ENCODE measurements at places on chromosomes 12 and 14.

DNA sequence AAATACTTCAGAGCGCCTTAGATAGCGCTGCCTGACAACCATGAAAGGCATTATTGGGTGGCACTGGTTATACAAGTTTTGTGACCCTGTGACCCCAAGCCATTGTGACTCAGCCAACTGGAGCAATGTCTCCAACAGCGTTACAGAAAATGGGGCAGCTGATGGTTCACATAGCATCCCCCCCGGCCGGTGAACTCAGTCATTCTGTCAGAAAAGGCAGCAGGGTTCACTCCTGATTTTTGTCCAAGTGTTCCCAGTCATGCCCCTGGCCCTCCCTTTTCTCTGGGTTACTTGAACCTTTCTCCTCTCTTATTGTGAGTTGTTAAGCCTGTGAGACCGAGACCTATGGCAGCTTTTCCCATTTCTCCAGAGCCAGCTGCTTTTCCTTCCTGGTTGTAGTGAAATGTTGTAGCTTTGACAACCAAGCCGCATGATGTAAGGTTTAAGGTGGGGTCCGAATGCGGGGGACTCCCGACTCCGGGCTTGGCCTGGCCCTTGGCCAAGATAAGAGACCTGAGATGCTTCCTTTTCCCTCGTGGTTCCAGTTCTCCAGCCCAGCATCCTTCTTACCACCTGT, 22.0 kb downstream of the CD9 start:
- DNase-seq, result peak; percentile 88

DNA sequence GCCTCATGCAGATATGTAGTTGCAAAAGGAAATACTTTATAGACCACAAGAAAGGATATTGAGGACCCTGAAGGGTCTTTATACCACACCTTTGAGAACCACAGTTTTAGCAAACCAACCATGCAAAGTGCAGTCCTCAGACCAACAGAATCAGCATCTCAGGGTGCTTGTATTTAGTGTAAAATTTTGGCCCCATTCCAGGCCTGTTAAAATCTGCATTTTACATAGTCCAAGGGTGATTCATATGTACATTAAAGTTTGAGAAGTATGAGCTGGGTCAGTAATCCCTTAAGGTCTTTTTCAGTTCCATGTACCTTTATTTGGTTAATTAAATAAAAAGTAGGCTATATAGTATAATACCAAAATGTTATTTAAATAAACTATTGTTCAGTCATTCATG, 91.2 kb downstream of the WNK1 start:
- no peak for DNase-seq

- no peak for DNase-seq
These were observed 17.2 kb upstream of the CDK2AP1 start for GRCh38 chr12:123288751-123289346.

DNA sequence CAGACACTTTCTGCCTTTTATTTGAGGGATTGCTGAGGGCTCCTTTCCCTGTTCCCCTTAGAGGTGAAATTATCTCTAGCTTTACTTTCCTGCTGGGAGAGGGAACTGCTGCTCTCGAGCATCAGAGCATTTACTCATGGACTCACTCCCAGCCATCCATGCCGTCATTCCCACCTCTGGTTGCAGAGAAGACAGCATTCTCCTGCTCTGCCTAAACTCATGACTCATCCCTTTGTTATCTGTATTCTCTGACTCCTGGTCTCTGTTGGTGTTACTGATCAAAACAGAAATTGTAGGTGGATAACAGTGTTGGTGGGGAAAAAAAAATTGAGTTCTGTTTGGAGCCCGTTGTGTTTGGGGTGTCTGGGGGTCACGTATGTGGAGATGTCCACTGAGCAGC, 159.3 kb downstream of the TTC8 start:
- DNase-seq, result no peak

- DNase-seq, result no peak
These were observed 215.8 kb upstream of the DIO2 start for GRCh38 chr14:80427101-80427500.

GRCh38 chr14:92287987-92288386, 35.0 kb upstream of the SLC24A4 start:
- DNase-seq, result peak; percentile 19

GRCh38 chr12:118704527-118705241, 276.7 kb upstream of the SRRM4 start:
- DNase-seq, result no peak

DNA sequence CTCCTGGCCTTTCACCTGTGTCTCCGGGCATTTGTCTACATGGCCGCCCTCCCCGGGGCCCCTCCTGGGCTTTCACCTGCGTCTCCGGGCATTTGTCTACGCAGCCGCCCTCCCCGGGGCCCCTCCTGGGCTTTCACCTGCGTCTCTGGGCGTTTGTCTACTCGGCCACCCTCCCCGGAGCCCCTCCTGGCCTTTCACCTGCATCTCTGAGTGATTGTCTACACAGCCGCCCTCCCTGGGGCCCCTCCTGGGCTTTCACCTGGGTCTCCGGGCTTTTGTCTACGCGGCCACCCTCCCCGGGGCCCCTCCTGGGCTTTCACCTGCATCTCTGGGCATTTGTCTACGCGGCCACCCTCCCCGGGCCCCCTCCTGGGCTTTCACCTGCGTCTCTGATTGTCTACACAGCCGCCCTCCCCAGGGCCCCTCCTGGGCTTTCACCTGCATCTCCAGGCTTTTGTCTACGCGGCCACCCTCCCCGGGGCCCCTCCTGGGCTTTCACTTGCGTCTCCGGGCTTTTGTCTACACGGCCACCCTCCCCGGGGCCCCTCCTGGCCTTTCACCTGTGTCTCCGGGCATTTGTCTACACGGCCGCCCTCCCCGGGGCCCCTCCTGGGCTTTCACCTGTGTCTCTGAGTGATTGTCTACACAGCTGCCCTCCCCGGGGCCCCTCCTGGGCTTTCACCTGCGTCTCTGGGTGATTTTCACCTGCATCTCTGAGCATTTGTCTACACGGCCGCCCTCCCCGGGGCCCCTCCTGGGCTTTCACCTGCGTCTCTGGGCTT, 68.0 kb upstream of the GALNT9 start:
- no peak for DNase-seq

- DNase-seq, result peak; percentile 69
These were observed 9.0 kb downstream of the TPH2 start for GRCh38 chr12:71947645-71948105.

DNA sequence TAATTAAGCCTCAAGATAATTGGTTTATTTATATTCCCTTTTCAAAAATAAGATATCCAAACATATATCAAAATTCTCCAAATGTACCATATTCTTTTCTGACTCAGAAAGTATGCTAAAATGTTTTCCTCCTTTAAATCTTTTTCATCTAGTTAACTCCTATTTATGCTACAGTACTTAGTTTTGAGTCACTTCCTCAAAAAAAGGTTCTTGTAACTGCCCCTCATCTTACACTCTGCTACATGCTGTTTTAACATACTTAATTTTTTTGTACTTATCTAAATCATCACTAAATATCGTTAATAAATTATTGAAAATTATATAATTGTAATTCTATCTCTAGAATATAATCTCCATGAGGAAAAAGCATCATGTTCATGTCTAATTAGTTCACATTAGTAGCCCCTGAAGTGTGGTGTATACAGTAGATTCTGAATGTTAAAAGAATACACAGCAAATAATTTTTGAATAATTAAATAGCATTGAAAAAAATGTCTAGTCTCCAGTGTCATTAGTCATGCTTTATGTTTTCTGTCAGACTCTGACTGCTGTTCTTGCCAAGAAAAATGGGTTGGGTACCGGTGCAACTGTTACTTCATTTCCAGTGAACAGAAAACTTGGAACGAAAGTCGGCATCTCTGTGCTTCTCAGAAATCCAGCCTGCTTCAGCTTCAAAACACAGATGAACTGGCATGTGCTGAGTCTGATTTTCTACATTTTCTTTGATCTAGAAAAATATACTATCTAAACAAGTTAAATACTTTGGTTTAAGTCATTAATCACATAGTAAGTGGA, 3.5 kb downstream of the KLRD1 start:
- no peak for DNase-seq

Measured in Calu3 (cell line).